ENCODE measurements at places on chromosomes 6 and 20. TPM values are rescaled to one million over a fixed set of nuclear protein-coding genes. Genes with fewer than 3 reads are reported as not detected.

GRCh38 chr6:14108571-14109410, 8.8 kb upstream of the CD83 start:
- no peak overlapping the region for H3K27ac ChIP-seq
- no peak overlapping the region for H3K4me3 ChIP-seq
- H3K36me3 ChIP-seq = no peaks in the 10 kb centered on the region
- DNase-seq = no peak

DNA sequence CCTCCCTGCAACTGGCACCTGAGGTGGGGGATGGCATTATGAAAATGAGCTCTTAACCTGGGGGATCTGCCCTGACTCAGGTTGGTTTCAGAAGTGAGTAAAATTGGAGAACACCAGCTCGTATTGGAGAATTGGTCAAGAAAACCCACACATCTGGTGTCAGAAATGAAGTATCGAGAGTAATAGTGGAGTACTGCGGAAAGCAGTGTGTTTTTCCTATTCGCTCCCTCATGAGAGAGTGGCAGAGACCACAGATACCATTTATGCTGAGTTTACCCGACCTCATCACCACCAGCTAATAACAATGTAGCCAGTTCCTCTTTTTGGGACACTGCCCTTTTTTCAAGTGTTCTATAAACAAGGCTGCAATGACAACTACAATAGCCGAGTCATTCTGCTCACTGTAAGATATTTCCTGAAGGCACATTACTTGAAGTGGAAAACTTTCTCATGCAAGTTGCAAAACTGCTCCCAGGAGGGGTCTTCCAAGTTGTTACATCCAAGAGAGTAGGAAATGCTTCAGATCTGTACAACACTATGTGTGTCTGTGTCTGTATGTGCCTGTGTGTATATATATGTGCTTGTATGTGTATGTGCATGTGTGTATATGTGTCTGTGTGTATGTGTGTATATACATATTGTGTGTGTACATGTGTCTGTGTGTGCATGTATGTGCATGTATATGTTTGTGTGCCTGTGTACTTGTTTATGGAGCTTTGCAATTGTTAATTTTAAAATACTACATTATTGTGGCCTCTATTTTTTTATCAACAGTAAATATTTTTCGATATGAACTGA, 106.0 kb upstream of the CST7 start:
- H3K27me3 ChIP-seq = no peaks in the 10 kb centered on the region
- H3K4me1 ChIP-seq = no peaks in the 10 kb centered on the region
- no peak for DNase-seq

DNA sequence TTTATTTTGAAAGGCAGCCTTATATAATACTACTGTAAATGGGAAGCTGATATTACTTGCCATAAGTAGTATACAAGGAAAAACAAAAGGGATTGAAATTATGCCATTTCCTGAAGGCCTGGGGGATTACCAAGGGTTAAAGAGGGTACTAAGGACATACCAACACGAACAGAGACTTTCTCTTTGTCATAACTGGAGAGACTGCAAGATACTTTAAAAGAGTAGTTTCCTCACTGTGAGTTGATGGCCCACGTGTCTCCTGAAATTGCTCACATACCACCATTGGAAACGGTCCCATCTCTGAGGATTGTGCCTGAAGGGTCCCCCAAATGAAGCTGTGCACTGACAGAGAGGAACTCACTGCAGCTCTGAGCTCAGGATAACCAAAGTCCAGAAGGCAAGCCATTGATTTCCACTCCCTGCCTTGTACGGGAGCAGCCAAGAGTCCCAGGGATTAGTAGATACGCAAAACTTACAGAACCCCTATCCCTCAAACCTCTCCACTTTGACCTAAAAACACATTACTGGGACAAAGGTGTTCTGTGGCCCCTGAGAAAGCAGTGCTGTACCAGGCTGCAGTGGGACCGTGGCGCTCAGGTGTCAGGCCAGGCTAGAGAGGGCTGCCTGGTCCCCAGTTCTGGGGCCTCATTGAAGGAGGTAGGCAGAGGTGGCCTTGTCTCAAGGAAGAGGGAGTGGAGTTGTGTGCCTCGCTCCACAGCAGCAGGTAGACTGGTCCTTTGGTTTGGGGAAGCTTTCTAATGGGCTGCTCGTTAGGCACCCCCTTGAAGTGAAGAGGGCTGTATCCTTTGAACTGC, 15.2 kb downstream of the PSMG4 start:
- H3K4me3 ChIP-seq = no peak overlapping the region
- no peak overlapping the region for H3K27ac ChIP-seq
- H3K4me1 ChIP-seq = no peaks in the 10 kb centered on the region
- no peaks in the 10 kb centered on the region for H3K27me3 ChIP-seq
- no peak for DNase-seq

DNA sequence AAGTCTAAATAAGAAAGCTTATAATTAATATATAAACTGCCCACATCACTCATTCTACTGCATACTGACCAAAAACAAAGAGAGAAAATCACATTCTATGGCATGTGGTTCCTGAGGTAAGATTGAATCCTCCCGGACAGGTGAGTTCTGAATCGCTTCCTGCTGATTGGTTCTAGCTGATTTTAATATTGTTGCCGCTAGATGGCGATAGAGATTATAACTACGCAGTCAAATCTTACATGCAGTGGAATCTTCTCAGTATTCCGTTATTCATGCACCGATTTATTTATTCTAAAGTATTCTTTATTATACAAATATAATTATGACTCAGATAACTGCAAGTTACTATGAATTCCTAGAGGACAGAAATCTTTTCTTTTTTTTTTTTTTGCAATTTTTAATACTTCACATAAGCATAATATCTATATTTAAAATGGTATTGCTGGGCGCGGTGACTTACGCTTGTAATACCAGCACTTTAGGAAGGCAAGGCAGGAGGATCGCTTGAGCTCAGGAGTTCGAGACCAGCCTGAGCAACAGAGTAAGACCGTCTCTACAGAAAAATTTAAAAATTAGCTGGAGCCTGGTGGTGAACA, 24.2 kb upstream of the TMX4 start:
- H3K36me3 ChIP-seq = no peaks in the 10 kb centered on the region
- no peaks in the 10 kb centered on the region for H3K27me3 ChIP-seq
- no peak overlapping the region for H3K27ac ChIP-seq
- DNase-seq = no peak
- H3K4me1 ChIP-seq = no peaks in the 10 kb centered on the region

DNA sequence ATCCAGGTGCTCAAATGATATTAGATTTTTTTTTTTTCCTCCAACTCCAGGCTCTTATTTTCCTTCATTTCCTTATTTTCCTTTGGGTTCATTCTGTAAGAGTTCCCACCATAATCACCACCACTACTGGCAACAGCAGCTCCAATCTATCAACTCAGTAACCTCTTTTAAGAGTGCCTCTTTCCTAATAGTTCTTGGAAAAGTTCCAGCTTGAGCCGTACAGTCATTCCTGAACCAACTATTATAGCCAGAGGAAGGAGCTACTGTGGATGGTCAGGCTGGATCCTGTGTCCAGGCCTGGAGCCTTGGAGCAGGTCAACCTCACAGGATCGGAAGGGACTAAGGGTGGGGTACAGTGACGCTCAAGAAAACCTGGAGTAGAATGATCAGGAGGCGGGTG, 4.2 kb upstream of the ANGPT4 start:
- H3K27ac ChIP-seq = no peak overlapping the region
- H3K4me3 ChIP-seq = no peak overlapping the region
- H3K4me1 ChIP-seq = no peaks in the 10 kb centered on the region
- H3K36me3 ChIP-seq = no peaks in the 10 kb centered on the region

DNA sequence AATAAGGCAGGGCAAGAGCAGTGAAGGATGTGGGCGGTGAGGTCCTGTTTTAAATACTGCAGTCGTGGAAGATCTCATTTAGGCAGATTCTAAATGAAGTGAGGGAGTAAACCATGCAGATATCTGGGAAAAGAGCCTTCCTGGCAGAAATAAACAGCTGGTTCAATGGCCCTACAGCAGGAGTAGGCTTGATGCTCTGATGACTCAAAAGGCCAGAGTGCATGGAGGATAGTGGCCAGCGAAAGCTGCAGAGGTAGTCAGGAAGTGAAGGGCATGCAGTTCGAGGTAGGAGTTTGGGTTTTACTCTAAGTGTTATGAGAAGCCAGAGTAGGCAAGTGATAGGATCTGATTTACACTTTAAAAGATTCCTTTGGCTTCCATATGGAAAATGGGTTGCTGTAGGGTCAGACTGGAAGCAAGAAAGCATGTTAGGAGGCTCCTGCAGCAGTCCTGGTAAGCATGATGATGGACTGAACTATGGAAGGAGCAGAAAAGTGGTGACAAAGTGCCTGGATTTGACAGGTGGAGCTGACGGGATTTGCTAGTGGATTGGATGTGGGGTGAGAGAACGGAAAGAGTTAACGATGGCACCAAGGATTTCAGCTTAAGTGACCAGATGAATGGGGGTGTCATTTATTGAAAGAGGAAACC, 150.0 kb downstream of the GJA10 start:
- no peaks in the 10 kb centered on the region for H3K36me3 ChIP-seq
- no peak for DNase-seq
- no peak overlapping the region for H3K4me3 ChIP-seq

DNA sequence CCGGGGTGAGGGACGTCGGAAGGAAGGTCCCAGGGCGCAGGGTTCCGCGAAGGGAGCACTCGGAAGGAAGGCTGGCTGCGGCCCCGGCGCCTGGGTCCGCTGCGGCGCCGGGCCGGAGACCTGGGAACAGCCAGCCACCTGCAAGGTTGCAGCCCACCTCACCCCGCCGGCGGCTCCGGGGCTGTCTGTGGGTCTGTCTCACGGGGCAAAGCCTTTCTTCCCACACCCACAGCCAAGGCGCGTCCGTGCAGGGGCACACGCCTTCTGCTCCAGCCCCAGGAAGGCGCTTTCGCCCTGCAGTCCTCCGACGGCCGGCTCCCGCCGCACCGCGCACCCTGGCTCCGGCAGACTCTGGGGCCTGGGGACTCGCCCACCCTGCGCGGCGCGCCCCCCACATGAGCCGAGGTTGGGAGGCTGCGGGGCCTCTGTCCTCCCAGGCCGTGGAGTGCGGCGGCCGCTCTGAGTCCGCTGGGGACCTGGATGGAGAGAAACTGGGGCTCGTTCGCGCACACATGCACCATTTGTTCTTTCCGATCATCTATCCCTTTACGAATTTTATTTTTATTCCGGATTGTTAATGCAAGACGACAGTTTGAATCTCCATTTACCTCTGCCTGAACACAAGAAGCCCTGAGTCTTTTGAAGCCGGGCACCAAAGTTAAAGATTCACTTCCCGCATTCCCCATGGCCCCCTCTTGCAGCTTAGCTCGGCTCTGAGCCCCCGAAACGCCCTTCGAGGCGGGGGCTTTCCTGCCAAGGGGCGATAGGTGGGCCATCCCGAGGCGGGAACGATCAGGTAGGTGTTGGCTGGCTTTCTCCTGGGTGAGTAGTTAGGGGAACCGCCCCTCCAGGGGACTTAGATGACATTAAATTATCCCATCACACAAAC, 4.5 kb upstream of the FOXC1 start:
- H3K27me3 ChIP-seq = no peaks in the 10 kb centered on the region
- H3K4me1 ChIP-seq = peaks cover 9% of the 10 kb centered on the region
- peak overlapping the region; percentile 98 for H3K27ac ChIP-seq

DNA sequence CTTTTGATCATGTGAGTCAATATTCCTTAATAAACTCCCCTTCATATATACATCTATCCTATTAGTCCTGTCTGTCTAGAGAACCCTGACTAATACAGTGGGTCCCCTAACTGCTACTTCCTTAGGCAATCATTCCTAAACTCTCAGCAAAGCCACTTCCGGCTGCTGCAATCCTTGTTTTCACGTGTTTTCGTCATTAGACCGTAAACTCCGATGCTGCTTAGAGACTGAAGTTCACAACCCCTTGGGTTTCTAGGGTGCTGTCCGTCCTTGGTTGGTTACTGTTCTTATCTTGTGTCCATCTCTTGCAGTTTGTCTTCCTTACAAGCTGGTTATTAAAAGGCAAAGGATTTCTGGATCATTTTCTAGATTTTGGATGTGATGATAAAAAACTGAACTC, 106.4 kb downstream of the GMPR start:
- H3K27me3 ChIP-seq = no peaks in the 10 kb centered on the region
- no peaks in the 10 kb centered on the region for H3K36me3 ChIP-seq
- no peak overlapping the region for H3K27ac ChIP-seq

DNA sequence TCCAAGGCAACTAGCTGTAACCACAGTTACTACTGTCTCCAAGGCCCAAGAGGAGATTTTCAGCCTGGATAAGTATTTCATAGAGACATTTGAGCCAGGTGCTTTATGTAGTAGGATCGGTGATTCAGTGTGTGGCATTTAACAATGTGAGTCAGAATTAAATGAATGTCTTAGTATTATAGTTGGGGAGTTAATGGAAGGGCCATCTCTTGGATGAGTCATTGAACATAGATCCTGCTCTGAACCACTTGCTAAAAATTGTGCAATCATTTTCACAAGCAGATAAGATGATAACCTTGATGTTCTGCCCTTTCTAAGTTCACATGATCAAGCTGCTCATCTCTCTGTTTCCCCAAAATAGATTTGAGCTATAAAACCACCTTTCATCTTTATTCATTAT, 668.9 kb upstream of the CITED2 start:
- no peaks in the 10 kb centered on the region for H3K4me1 ChIP-seq
- H3K4me3 ChIP-seq = no peak overlapping the region
- H3K27me3 ChIP-seq = no peaks in the 10 kb centered on the region

DNA sequence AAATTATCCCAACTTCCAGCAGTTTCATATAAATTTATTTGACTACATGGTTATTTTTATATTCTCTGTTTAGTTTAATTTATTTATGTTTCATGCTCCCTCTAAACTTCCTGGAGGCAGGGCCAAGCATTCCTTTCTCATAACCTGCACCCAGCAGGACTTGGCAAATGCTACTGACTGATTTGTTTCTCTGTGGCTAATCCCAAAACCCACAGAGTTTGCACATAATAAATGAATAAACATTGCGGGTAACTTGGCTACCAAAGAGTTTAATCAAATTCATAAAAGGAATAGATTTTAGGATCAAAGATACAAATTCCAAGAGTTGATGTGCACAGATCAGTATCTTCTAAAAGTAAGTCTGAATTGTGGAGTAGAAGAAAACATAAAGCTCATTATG, 239.5 kb downstream of the SLC35F1 start:
- no peak for DNase-seq
- no peaks in the 10 kb centered on the region for H3K36me3 ChIP-seq
- H3K4me3 ChIP-seq = no peak overlapping the region

- no peaks in the 10 kb centered on the region for H3K36me3 ChIP-seq
- no peak for DNase-seq
- H3K4me3 ChIP-seq = no peak overlapping the region
- H3K27ac ChIP-seq = no peak overlapping the region
- H3K4me1 ChIP-seq = no peaks in the 10 kb centered on the region
- no peaks in the 10 kb centered on the region for H3K27me3 ChIP-seq
Observed at GRCh38 chr20:35963878-35964277, 4.5 kb upstream of the CNBD2 start.

DNA sequence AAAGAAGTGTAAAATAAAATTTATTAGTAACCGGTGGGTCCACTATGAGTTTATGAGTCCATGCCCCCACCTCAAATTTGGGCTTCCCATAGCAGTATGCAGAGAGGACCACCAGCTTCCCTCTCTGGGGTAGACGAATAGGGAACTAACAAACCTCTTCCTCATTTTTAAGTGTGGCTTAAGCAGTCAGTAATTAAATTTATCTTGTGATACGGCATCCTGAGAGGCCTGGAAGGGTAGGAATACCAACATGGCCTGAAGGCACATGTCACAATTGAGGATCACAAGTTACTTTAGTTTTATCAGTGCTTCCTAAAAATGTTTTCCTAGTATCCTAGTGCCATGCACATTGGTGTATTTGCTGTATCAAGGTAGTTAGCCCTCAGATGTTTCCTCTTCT, 239.9 kb downstream of the HIVEP2 start:
- DNase-seq = no peak
- H3K4me1 ChIP-seq = no peaks in the 10 kb centered on the region
- H3K27me3 ChIP-seq = no peaks in the 10 kb centered on the region
- no peak overlapping the region for H3K27ac ChIP-seq
- H3K36me3 ChIP-seq = no peaks in the 10 kb centered on the region
- H3K4me3 ChIP-seq = no peak overlapping the region

The VNN1 gene
- total RNA-seq = 3.8 TPM

The PTCHD4 gene
- total RNA-seq = 2.7 TPM

The PDYN gene
- total RNA-seq = not detected

The TMEM14C gene
- 72.9 TPM for total RNA-seq

Measured in thoracic aorta (tissue), 2 donors.